ENCODE measurements at places on chromosomes 6 and 20.

DNA sequence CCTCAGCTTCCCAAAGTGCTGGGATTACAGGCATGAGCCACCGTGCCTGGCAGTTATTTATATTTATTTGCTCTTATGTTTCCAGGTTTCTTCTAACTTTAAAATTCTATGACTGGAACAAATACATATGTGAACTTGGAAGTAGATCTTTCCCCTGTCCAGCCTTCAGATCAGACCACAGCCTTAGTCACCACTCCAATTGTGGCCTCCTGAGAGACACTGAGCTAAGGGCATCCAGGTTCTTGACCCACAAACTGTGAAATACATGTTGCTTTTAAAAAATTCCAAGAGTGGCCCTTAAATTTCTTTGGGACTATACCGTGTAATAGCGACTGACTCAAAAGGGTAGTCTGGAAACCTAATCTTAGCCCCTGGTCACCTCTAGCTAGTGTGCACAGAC is 1.5 kb upstream of the ADGRG6 start:
- H3K27ac ChIP-seq, result no peak overlapping the region
- H3K27me3 ChIP-seq, result peaks cover 24% of the 10 kb centered on the region
- H3K36me3 ChIP-seq, result no peaks in the 10 kb centered on the region
- H3K4me1 ChIP-seq, result peaks cover 13% of the 10 kb centered on the region

DNA sequence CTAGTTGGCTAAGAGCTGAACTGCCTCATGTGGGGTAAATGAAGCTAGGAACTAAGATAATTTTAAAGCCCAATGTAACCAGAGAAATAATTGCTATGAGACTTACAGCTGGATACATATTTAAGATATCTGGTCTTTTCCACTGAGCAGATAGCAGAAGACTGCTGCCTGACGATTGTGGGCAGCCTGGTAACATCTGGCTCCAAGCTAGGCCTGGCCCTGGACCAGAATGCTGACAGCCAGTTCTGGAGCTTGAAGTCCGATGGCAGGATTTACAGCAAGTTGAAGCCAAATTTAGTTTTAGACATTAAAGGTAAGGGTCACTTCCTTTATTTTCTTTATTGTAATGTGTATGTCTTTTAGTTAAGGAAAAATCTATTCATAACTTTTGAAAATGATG is 65.7 kb downstream of the RTN4IP1 start:
- H3K36me3 ChIP-seq, result peaks cover 6% of the 10 kb centered on the region
- no peak for DNase-seq
- H3K4me3 ChIP-seq, result no peak overlapping the region
- no peaks in the 10 kb centered on the region for H3K27me3 ChIP-seq
- H3K4me1 ChIP-seq, result peaks cover 50% of the 10 kb centered on the region
- H3K27ac ChIP-seq, result peak overlapping the region; percentile 55

- H3K4me1 ChIP-seq, result peaks cover 74% of the 10 kb centered on the region
- peaks cover 31% of the 10 kb centered on the region for H3K36me3 ChIP-seq
- peak overlapping the region; percentile 37 for H3K4me3 ChIP-seq
- peak overlapping the region; percentile 68 for H3K27ac ChIP-seq
Measured at GRCh38 chr6:2939315-2940009, 31.9 kb downstream of the SERPINB6 start.

- H3K4me1 ChIP-seq, result peaks cover 32% of the 10 kb centered on the region
- peak overlapping the region; percentile 8 for H3K4me3 ChIP-seq
- peak; percentile 55 for DNase-seq
- H3K36me3 ChIP-seq, result no peaks in the 10 kb centered on the region
Measured at GRCh38 chr6:34912715-34913464, 23.8 kb downstream of the ANKS1A start.

DNA sequence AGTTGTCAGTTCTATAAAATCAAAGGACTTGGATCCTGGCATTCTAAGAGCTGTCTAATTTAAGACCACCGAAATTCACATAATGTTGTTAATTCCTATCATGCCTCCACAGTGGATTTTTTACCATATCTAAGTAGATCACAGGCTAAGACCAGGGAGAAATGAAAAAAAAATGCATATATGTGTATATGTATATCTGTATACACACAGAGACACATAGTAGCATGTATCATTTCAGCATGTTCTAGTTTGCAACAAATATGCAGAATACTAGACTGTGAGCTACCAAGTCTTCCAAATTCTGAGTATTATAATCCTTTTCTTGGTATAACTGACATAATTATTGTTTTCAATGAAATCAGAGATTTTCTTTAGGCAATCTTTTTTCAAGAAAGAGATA is 267.6 kb upstream of the TSHZ2 start:
- H3K27me3 ChIP-seq, result no peaks in the 10 kb centered on the region
- H3K4me1 ChIP-seq, result no peaks in the 10 kb centered on the region
- no peak overlapping the region for H3K4me3 ChIP-seq
- H3K27ac ChIP-seq, result no peak overlapping the region
- H3K36me3 ChIP-seq, result no peaks in the 10 kb centered on the region
- DNase-seq, result no peak

DNA sequence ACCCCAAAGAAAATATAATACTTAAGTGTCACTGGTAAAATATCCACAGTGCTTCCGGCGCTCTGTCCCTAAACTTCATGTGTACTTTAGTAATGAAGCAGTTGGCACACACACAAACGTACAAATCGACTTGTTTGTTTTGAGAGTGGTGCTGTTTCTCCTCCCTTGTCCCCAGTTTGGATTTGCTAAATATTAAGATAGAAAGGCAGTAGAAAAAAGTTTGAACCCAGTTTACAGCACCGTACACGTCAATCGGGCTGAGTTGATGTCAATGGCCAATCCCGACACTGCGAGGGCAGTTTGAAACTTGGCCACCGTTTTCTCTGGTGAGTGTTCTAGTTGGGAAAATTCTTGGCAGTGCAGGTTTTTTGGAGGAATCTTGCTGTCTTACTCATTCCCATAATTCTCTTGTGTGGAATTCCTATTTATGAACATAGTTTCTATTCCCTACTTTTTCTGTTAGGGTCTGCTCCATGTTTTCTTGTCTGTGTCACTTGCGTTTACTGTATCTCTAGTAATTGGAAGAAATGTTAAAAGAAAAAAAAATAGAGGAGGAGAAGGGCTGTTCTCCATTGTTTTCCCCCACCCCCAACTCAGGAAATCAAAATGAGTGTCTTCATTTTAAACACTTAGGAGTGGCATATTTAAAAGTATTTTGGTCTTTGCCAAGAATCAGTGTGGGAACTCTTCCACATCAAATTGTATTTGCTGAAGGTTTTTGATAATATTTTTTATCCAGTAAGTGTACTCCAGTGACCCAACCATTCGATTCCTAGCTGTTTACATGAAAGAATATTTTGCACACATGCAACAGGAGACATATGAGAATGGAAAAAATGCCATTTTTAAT is 72.3 kb downstream of the OR2B2 start:
- peaks cover 5% of the 10 kb centered on the region for H3K36me3 ChIP-seq
- no peak for DNase-seq
- no peak overlapping the region for H3K4me3 ChIP-seq
- peaks cover 26% of the 10 kb centered on the region for H3K4me1 ChIP-seq
- no peaks in the 10 kb centered on the region for H3K27me3 ChIP-seq

- H3K36me3 ChIP-seq, result peaks cover 2% of the 10 kb centered on the region
- H3K4me1 ChIP-seq, result peaks cover 44% of the 10 kb centered on the region
Measured at GRCh38 chr20:59008715-59009336, 1.8 kb upstream of the CTSZ start.

GRCh38 chr6:63899550-63899949 is 263.9 kb downstream of the PHF3 start:
- no peak for DNase-seq
- no peaks in the 10 kb centered on the region for H3K4me1 ChIP-seq

GRCh38 chr6:40563111-40563510 is 24.1 kb downstream of the LRFN2 start:
- DNase-seq, result no peak
- no peaks in the 10 kb centered on the region for H3K4me1 ChIP-seq
- no peak overlapping the region for H3K4me3 ChIP-seq
- no peaks in the 10 kb centered on the region for H3K27me3 ChIP-seq

DNA sequence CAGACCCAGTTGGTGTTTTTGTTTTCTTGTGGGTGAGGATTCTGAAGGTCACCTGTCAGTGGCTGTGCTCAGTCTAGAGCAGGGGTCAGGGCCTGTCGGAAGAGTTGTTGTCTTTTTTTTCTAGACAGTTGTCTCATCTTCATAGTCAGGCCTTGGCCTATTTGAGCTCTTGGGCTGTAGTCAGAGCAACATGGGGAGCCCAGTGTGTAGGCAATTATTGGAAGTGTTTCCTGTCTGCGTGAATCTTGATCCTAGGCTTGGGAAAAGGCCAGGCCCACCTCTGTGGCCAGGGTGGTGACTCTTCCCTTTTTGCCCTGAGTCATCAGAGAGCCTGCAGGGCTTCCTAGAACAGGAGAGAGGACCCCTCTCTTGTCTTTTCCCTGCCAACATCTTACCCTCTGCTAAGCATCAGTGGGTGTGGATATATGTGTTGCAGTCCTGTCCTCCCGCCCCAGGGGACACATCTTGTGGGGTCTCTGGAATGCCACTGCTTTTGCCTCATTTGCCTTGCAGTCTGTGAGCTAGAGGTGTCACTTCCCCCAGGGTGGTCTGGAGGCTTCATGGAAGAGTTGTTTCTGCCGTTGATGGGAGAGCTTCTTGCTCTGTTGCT is 11.4 kb downstream of the TJAP1 start:
- no peak for DNase-seq
- H3K4me1 ChIP-seq, result peaks cover 11% of the 10 kb centered on the region
- no peaks in the 10 kb centered on the region for H3K27me3 ChIP-seq
- no peak overlapping the region for H3K27ac ChIP-seq
- no peaks in the 10 kb centered on the region for H3K36me3 ChIP-seq

- H3K36me3 ChIP-seq, result peaks cover 2% of the 10 kb centered on the region
- H3K27ac ChIP-seq, result no peak overlapping the region
- H3K4me3 ChIP-seq, result no peak overlapping the region
- no peak for DNase-seq
- no peaks in the 10 kb centered on the region for H3K27me3 ChIP-seq
Measured at GRCh38 chr6:1995636-1996035, 249.8 kb downstream of the GMDS start.

- DNase-seq, result peak; percentile 69
- peak overlapping the region; percentile 94 for H3K4me3 ChIP-seq
- H3K27me3 ChIP-seq, result no peaks in the 10 kb centered on the region
- H3K36me3 ChIP-seq, result peaks cover 5% of the 10 kb centered on the region
- H3K4me1 ChIP-seq, result peaks cover 33% of the 10 kb centered on the region
Measured at GRCh38 chr6:10720265-10720959, 2.5 kb upstream of the TMEM14C start.

DNA sequence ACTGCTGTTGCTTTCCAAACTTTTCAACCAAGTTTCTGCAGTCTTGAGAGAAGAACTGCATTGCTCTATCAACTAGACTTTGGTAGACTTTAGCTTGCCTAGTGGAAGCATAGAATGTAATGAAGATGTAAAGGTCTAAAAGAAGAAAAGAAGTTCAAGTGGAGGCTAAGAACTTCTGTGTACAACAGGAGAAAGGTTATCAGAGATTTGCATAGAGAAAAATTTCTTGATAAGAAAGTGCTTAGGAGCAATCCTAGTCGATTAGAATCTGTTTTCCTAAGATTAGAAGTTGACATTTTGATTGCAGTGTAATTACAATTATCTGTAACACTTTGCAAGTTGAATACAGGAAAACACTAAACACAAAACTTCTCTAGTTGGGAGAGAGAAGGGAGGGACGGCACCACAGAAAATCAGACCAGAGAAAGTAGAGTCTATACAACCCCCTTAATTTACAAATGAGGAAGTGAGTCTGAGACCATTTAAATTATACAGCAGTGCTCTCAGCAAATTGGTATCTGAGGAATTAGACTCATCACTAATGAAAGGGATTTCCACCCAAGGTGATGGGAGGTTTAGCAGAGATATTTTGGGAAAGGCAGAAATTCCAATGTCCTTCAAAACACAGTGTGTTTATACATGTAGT is 194.3 kb upstream of the MARCKS start:
- H3K27me3 ChIP-seq, result peaks cover 23% of the 10 kb centered on the region
- no peak overlapping the region for H3K27ac ChIP-seq
- DNase-seq, result no peak
- no peaks in the 10 kb centered on the region for H3K36me3 ChIP-seq
- no peak overlapping the region for H3K4me3 ChIP-seq
- H3K4me1 ChIP-seq, result no peaks in the 10 kb centered on the region

GRCh38 chr20:2696646-2697045 is 4.1 kb downstream of the EBF4 start:
- no peak for DNase-seq
- no peak overlapping the region for H3K4me3 ChIP-seq
- peaks cover 12% of the 10 kb centered on the region for H3K4me1 ChIP-seq
- no peak overlapping the region for H3K27ac ChIP-seq

DNA sequence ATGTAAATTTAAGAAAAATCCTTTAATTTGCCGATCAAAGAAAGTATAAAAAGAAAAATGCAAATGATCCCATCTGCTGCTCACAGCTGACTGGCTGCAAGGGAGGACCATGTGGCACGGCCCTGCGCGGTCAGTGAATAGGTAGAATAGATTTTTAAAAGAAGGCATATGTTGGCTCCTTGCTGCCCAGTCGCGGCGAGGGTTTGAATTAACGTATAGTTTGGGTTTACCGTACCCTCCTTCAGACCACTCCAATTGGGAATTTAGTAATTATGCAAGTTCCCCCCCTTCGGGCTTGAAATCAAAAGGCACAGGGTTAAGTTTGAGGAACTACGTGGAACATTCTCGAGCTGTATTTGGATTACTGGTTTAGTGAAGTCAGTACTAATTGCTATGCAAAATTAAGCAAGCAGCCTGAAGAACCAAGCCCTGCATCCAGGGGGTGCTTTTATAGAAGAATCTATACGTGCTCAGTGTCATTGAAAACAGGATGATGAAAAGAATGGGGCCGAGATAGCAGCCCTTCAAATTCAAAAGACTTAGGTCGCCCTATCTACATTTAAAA is 1.1 kb upstream of the BEND3 start:
- peak overlapping the region; percentile 83 for H3K4me3 ChIP-seq
- H3K4me1 ChIP-seq, result peaks cover 21% of the 10 kb centered on the region
- peak overlapping the region; percentile 38 for H3K27ac ChIP-seq
- no peaks in the 10 kb centered on the region for H3K36me3 ChIP-seq
- H3K27me3 ChIP-seq, result peaks cover 18% of the 10 kb centered on the region

- no peak overlapping the region for H3K27ac ChIP-seq
- DNase-seq, result no peak
- peaks cover 35% of the 10 kb centered on the region for H3K27me3 ChIP-seq
- peaks cover 11% of the 10 kb centered on the region for H3K4me1 ChIP-seq
- no peaks in the 10 kb centered on the region for H3K36me3 ChIP-seq
Measured at GRCh38 chr20:58075586-58076345, 152.7 kb downstream of the ANKRD60 start.

DNA sequence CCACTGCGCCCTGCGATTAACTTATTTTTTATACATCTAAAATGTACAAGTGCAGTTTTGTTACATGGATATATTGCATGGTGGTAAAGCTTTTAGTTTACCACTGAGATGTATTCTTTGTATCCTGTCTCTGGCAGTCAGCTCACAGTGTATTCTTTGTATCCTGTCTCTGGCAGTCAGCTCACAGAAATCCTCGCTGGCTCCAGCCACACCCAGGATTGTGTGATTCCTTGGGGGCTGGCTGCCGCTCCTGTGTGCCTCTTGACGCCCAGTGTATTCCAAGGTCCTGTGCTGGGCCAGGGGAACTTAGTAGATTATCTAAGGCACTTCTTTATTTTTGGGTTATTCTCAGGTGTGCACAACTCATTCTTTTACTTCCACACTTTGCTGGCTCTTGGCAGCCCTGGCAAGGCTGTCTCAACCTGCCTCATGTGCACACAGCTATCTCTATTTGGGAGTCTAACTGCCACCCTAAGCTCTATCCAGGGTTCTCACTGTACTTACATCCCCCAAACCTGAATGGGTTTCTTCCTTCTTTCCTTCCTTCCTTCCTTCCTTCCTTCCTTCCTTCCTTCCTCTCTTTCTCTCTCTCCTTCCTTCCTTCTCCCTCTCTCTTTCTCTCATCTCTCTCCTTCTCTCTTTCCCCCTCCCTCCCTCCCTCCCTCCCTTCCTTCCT is 12.4 kb upstream of the RNF24 start:
- no peak for DNase-seq
- H3K27me3 ChIP-seq, result peaks cover 7% of the 10 kb centered on the region
- H3K4me1 ChIP-seq, result peaks cover 5% of the 10 kb centered on the region
- H3K27ac ChIP-seq, result no peak overlapping the region

Data from activated T-cell treated with anti-CD3 and anti-CD28 coated beads, Interleukin-2, amount 50 U/mL, for 72 hours (primary cell).